ENCODE measurements at places on chromosomes 5 and 9.

- DNase-seq = no peak
Measured at GRCh38 chr9:126981218-126981617, 66.6 kb downstream of the RALGPS1 start.

- DNase-seq = no peak
Measured at GRCh38 chr5:154521756-154522155, 43.7 kb upstream of the HAND1 start.

- peak; percentile 44 for DNase-seq
Measured at GRCh38 chr5:107402434-107403227, 268.1 kb downstream of the EFNA5 start.

DNA sequence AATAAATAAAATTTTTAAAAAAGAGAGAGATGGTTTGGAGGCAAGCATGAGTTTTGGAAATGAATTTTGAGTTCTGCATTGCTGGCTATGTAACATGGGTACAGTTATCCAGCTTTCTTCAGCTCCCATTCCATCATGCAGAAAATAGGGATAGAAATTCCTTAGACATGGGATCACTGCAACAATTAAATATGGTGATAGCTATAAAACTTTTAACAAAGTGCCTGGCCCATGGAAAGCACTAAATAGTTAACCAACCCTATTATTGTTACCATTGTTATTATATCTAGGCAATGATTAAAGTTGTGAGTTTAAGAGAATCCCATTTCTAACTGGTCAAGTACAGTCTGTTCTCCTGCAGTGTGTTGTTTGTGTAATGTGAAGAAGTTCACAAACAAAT is 115.4 kb upstream of the GAS1 start:
- DNase-seq = no peak

DNA sequence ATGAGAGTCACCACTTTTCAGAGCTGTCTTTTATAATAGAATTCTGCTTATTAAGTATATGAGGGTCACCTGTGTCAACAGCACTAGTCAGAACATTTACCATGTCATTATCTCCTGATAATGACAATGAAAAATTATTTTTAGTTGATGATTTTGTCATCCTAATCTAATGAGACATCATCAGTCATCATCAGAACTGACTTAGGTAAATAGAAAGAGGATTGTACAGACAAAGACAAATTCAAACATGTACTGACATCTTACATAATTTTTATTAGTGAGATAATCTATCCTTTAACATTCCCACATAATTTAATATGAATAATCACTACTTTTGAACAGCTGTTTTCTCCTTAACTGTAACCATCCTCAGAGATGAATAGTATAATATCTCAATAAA is 22.6 kb downstream of the CDH9 start:
- DNase-seq = no peak

DNA sequence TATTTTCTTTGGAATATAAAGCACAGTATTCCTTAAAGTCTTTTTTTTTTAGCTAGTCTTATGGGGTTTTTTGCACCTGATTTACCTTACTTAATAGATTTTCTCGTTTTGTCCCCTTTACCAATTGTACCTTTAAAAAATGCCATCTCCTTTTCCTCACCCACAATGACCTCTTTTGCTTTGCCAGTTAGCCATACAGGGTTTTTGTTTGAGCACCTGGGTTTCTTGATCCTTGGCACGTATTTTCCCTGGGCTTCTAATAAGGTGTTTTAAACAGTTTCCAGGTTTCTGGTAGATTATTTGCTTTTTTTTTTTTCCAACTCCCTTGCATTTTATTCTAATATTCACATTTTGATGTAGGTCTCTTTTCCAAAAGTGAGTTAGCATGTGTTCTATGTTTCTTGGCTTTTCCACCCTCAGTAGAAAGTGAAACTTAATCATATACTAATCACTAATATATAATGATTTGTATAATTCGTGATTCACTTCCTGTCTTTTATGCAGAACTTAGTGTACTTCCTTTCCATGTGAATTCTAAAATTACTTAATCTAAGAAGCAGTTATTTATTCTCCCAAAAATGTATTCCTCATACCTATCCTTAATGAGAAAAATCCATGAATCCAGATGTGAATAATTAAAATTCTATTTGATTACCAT is 673.9 kb upstream of the RGMB start:
- no peak for DNase-seq

GRCh38 chr9:26956860-26957233 is 635 bp downstream of the IFT74 start:
- DNase-seq = no peak

- no peak for DNase-seq
Measured at GRCh38 chr5:126692971-126693370, 84.0 kb upstream of the LMNB1 start.

DNA sequence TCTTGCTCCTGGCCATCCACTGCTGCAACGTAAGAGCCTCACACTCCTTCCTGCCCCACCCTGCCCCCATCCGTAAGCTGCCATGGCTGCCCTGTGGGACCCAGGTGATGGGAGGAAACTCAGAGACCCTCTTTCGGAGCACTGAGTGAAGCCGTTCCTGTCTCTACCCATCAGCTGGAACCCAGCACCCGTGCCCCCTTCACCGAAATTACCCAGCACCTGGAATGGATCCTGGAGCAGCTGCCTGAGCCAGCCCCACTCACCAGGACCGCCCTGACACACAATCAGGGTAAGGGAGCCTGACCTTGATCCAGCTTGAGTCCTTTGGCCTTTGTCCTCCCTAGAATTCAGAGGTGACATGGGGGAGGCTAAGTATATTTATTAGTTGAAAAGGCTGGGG is 3.2 kb downstream of the TESK1 start:
- no peak for DNase-seq

All from NCI-H187 (cell line).